ENCODE measurements at places on chromosomes 4 and X.

DNA sequence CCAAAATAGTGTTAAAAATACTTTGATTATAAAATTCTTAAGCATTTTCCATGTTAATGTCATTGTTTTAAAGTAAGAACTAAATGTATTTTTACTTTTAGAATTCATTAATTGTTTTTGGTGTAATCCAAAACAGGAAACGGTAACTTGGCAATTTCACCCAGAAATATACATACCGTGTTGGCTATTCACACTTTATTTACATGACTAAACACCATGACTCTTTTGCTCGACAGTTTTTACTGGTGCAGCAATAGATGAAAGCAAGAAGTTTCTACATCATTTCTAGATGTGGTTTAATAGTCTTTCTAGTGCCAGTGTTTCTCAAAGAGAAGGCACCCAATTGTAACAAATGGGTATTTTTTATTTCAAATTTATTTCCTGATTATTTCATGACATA lies 25.6 kb upstream of the MAGEA1 start:
- DNase-seq: no peak

DNA sequence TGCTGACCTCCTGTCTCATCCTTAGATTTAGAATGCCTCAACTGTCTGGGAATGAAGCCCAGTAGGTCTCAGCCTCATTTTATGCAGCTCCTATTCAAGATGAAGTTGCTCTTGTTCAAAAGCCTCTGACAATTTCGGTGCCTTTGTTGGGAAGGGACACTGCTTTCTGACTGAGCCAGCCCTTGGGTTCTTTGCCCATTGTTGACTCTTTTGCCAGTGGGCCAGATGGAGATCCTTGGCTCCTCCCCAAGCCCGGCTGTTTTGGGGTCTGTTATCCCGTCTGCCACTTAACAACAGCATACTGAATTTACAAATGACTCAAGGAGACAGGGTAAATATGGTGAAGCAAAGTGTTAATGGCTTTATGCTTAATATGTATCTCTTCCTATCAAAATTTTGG lies 58.3 kb upstream of the PRKX start:
- DNase-seq: no peak

DNA sequence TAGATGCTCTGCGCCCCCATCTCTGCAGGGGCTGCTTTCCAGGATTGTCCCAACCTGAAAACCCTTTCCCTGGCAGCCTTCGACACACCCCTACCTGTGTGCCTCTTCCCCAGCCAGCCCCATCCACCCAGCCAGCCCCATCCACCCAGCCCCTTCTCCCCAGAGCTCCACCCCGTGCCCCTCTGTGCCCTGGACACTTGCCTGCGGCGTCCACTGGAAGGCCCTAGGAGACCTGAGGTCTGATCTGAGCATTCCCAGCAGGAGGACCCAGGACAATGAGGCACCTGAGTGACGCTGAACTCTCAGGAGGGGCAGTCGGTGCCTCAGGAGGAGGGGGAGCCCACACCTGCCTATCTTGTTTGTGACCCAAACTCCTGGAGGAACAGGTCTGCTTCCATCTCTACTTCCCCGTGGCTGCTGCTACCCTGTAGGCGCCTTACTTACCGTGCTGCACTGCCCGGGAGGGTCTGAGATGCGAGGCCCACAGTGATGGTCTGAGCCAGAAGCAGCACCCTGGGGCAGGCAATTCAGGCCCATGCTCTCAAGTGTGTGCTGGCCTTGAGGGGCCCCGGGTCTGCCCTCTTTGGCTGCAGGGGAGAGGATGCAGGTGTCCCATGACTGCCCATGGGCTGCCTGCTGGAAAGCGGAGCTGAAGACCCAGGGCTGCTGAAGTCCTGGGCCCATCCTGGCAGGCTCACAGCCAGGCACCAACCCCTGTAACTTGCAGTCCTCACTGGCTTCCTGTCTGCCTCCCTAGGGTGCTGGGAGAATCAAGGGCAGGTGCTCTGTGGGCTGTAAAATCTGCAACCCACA lies 4.9 kb downstream of the LRPAP1 start:
- no peak for DNase-seq

- DNase-seq: no peak
These were observed 17.1 kb downstream of the USP46 start for GRCh38 chr4:52641854-52642563.

DNA sequence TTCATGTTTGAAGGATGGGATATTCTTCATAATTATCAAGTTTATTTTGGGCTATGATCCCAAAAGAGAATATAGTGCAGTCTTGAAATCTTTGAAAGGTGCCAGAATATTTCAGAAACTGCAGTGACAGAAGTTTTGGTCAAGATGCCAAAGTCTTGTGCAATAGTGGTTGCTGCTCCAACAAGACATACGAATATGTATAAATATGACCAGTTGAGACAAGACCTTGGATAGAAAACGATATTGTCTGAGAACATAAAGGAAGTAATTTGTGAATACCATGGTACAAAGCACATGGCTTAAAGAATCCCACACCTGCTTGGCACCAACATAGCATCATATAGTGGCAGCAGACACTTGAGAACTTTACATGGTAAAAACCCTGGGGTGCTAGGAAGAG lies 48.6 kb upstream of the AMELX start:
- DNase-seq: no peak

GRCh38 chr4:154073107-154073822 lies 284.4 kb upstream of the SFRP2 start:
- DNase-seq: no peak

GRCh38 chrX:106783716-106784115 lies 18.8 kb upstream of the TBC1D8B start:
- no peak for DNase-seq

GRCh38 chrX:24014388-24015018 lies 12.5 kb downstream of the KLHL15 start:
- DNase-seq: no peak
